ENCODE measurements at places on chromosomes 4 and X.

GRCh38 chrX:154366666-154367055, 7.8 kb downstream of the FLNA start:
- DNase-seq, result no peak

DNA sequence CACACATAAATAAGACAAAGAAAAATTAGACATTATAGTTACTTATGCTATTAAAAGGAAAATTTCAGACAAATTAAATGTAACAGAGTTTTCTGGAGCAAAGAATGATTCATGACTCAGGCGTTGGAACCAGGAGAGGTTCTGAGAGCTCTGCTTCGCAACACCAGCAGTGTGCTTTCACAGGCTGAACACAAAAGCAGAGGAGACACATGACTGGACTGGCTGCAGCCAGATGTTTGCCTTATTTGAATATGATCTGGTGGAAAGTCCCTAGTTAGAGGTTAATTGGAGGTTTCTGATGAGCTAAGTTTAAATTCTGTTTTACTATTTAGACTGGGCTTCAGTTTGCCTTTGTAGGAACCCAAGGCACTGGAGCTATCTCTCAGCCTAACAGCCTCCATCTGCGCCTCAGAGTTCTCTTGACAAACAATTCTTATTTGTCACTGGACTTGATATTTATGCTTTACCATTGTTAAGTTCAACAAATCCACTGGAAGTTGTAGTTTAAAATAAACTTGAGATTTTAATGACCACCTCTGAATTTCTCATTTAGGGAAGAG, 16.2 kb downstream of the BOD1L1 start:
- no peak for DNase-seq

DNA sequence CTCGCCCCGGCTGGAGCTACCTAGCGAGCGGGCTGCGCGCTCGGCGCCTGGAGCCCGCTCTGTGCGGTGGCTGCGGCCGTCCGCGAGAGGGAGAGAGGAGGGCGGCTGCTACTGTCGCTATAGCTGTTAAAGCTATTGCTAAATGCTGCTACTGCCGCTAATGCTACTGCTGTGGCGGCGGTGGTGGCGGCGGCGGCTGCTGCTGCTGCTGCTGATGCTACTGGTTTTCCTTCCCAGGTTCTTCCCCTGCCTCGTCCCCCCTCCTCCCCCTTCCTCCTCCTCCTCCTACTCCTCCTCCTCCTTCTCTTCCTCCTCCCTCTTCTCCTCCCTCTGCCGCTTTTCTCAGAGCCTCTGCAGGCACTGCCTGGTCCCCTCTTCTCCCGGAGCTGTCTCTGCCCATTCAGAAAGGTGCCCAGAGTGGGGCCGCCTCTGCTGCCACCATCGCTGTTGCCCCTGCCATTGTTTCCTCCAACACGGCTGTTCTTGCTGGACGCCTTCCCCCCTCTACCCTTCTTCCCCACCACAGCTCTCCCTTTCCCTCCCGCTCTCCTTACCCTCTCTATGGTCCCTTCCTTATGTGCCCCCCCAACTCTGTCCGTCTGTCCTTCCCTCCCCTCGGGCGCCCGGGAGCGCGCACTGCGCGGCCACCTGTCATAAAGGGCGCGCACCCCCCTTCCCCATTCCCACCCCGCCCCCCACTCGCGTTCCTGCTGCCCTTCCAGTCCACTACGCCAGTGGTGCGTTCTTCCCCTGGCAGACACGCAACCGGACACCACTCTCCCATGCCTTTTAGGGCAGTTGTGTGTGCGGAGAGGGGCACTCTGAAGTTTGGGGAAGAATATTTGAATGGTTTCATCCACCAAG, at the start of gene NEXMIF:
Gene NEXMIF (minus strand): TSS at position 228 of the 864 bp plus-strand sequence.
- DNase-seq, result no peak

- no peak for DNase-seq
Measured at GRCh38 chr4:190014771-190015537, 12.1 kb downstream of the FRG2 start.
